ENCODE measurements at places on chromosomes 3 and 15.

DNA sequence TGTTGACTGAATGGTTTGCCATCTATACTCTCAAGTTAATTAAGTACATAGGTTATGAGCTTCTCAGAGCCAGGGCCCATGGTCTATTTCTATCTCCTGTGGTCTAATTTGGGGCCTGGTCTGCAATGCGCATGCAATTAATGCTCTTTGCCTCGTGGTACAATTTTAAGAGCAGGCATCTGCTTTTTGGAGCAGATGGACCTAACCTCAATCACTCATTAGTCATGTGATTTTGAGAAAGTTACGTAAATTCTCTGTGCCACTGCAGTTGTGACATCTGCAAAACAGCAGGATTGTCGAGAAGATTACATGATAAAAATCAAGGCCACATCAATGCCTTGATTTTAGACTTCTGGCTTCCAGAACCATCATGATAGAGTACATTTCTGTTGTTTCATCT lies 543.7 kb upstream of the ADAMTS9 start:
- DNase-seq = no peak

DNA sequence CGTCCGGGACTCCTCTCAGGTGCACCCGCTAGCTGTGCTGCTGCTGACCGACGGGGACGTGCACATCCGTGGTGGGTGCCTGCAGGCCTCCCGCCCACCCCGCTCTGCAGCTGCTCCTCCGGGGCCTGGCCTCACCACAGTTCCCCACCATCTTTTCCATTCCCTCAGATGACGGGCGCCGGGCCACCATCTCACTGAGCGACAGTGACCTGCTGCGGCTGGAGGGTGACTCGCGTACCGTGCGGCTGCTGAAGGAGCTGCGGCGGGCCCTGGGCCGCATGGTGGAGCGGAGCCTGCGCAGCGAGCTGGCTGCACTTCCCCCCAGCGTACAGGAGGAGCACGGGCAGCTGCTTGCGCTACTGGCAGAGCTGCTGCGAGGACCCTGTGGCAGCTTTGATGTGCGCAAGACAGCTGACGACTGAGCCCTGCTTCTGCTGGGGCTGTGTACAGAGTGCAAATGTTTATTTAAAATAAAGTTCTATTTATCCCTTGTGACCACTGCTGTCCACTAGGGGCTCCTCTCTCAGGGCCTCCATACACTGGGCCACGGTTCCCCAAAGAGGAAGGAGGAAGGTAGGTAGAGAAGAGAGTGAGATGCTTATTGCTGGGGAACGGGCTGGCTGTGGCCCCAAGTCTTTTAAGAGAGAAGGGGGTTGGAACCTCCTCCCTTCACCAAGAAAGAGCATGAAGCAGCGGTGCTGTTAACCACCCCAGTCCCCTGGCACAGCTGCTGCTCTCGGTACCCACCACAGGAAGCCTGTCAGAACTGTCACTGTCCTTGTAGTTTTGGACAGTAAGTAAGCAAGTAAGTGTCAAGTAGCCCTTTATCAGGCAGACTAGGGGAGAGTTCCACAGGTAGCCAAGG lies 47.0 kb downstream of the DHX30 start:
- no peak for DNase-seq

DNA sequence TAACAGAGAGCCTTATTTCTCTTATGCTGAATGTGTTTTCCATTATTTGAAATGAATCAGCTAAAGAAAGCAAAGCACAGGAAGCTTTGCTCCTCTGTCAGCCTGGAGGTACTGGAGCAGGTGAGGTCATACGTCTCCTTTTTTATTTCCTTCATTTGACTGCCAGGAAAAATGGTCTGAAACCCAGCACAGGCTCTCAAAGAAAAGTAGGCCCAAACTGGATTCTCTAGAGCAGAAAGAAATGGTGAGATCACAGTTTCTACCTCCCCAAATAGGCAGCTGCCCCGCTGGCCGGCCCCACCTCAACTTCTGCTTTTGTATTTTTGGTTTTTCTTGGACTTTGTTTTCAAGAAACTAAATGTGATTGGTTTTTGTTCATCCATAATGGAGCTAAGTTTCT lies 95.1 kb downstream of the RPL39L start:
- no peak for DNase-seq

DNA sequence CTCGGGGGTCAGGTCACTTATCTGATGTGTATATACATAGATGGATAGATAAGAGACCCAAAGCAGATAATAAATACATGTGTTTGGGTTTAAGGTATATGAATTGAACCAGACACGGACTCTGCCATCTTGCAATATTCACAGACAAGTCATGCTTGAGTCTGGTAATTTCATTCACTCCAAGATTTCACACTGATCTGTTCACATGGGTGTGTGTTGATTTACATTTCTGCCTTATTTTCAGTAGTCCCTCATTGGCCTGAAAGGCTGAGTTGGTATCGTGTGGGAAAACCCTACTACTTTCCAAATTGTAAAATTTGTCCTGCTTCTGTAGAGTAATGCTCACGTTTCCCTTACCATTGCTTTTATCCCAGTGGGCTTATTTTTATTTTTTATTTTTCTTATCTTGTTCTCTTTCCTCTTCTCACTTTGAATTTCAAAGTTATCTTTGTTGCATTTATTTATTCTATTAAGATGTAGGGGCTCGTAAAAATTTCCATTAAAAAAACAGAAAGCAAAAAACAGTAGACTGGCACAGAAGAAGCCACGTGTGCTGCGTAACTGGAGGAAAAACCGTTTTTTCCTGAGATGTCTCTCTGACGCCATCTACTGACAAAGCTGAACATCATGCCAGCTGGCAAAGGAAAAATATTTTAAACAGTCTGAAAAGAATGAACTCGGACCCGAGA lies 10.8 kb upstream of the MFSD1 start:
- DNase-seq = no peak

- DNase-seq = no peak
Observed at GRCh38 chr3:150391161-150391560, 16.9 kb upstream of the TSC22D2 start.

GRCh38 chr3:188408831-188409230 lies 254.9 kb downstream of the LPP start:
- DNase-seq = no peak

GRCh38 chr3:8963137-8963853 lies at the start of gene RAD18:
RAD18 (minus strand) TSS chr3:8963472; CDS start chr3:8963385, 87 bp downstream.
- peak; percentile 92 for DNase-seq

GRCh38 chr3:16307832-16308531 lies 43.0 kb downstream of the OXNAD1 start:
- DNase-seq = no peak

DNA sequence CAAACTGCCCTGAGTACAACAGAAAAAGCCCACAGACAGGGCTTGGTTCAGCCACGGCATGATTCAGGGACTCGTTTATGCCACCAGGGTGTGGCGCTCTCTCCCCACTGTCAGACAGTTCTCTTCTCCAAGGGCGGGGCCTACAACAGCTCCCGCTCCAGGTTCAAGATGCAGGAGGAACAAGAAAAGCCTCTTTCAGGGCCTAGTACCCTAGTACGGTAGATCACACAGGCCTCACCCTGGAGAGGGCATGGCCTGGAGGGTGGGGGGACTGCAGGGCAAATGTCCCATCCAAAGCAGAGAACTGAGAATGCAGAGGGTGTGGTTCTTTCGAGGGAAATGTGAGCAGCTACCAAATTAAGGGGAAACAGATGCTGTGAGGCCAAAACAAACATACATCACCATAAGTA lies 12.0 kb downstream of the MESD start:
- no peak for DNase-seq

DNA sequence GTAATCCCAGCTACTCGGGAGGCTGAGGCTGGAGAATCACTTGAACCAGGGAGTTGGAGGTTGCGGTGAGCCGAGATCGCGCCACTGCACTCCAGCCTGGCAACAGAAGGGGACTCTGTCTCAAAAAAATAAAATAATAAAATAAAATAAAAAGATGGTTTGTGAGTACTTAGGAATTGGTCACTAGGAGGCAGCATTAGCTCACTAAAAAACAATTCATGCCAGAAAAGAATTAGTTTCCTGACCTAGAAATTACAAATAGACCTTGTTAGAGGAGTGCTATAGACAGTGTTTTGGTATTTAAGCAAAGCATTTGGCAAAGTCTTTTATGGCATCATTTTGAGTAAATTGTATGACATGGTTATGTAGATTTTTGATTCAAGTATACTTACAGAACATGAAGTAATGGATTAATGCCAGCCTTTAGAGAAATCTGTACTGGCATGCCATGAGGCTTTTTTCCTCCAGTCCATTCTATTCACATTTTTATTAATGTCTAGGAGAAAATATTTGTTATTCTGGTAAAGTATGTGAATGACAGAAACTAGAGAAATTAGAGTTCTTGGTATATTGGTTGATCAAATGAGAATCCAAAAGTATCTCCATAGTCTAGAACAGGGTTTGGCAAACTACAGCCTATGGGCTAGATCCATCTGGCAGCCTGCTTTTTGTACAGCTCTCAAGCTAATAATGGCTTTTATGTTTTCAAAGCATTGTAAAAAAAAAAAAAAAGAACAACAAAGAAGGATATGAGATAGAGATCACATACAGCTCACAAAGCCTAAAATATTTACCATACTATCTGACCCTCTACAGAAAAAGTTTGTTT lies 81.6 kb downstream of the LRRC49 start:
- no peak for DNase-seq

DNA sequence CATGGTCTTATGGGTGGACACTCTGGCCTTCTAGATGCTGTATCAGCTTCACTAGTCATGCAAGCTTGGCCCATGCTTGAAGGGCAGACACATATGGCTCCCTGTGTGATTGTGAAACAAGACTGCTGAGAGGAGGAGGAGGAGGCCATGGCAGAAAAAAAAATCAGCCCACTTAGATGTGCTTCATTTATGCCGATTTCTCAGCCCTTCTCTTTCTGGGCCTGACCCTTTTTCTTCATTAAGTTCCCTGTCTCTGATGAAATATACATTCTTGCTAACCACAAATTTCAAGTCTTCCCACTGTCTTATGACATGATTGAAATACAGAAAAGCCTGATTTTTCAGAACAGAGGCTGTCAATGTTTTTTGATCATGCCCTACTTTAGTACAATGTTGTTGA lies 213.0 kb upstream of the FEZF2 start:
- no peak for DNase-seq

DNA sequence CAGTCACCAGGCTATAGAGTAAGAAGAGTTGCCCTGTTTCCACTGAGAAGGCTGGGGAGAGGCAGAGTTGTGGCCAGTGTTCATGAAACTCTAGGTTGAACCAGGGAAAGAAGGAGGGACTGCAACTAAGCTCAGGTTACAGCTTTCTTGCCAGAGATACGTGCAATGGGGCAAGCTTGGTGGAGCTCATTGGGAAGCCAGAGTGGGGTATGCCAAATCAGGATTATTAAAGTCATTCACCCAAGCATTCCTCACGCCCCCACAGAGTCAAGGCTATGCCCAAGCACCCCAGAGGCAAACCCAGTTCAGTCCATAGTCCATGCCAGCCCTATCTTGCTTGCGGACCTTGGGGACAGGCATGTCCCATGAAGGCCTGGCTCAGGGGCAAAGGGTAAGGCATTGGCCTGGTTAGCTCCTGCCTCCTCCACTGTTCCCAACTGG lies 17.6 kb downstream of the SLC6A20 start:
- no peak for DNase-seq

DNA sequence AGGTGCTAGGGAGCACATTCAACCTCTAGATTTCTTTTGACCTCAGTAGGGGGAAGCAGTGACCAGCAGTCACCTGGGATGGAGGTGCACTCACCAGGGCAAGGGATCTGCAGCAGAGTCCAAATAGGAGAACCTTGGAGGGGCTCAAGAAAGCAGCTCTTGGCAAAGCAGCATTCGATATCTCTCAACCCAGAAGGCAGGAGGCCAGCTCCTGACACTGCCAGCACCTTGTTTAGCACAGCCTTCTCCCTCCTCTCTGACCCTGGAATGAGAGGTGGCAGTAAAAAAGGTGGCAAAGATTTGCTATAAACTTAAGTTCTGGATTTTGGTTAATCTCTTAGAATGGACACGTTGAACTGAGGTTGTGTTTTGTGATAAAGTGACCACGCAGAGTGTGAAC lies 107.9 kb downstream of the AQP9 start:
- DNase-seq = no peak

- no peak for DNase-seq
Observed at GRCh38 chr3:38120693-38121450, 16.1 kb downstream of the ACAA1 start.

GRCh38 chr3:39138804-39139415 lies 14.5 kb downstream of the CSRNP1 start:
- DNase-seq = peak; percentile 24

GRCh38 chr3:69359916-69360315 lies 26.0 kb downstream of the FRMD4B start:
- no peak for DNase-seq

GRCh38 chr3:48548729-48549705 lies 7.6 kb downstream of the PFKFB4 start:
- DNase-seq = peak; percentile 75

- no peak for DNase-seq
Observed at GRCh38 chr3:114879059-114880031, 267.7 kb downstream of the ZBTB20 start.

DNA sequence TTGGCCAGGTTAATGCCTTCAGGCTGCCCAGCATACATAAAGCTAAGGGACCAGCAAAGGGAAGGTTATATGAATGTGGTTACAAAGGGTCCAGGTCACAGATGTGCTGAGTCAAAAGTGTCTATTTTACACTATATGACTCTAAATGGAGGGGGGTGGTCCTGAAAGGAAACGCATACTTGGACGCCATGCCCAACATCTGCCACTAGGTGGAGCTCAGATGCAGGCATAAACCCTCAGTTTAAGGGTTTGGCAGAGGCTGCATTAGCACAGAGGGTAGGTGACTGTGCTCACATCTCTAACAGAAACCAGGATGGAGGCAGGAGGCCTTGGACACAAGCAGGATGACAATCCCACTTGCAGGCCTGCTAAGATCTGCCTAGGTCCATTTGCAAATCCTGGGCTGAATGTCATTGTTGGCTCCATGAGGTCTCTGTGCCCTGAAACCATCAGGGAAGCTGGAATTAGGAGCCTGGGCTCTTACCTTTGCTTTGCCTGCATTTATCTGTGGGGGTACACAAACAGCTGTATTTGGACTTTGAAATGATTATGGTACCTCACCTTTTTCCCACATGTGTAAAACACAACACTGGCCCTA lies 55.8 kb downstream of the ZNF621 start:
- peak; percentile 29 for DNase-seq

DNA sequence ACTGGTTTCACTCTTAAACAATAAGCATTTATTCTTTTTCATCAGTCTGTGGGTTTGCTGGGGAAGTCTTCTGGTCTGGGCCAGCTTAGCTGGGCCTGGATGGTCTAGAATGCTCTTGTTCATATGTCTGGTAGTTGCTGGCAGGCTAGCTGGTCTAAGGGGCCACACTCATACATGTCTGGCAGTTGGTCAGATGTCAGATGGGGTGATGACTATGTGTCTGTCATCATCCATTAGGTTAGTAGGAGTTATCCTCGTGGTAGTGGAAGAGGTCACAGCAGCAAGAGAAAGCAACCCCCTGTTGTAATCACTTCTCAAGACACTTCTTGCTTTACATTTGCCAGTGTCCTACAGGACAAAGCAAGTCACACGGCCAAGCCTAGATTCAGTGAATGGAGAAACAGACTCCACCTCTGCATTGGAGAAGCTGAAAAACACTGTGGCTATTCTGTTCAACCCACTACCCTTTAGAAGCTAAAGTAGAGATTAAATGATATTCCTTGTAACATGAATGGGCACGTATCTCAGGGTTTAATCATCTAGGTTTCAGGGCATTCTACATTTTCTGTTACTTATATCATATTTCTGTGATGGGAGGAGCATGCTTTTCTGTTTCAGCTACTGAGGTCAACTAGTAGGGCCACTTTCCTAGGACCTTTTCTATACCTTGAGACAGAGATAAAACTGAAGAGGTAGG lies 5.5 kb upstream of the ARID3B start:
- DNase-seq = no peak

Data from CD8-positive, alpha-beta memory T cell (primary cell).